Activated CD8-positive, alpha-beta memory T cell treated with anti-CD3 and anti-CD28 coated beads for 4 hours (primary cell): ENCODE measurements at places on chromosomes 5 and 9.

DNA sequence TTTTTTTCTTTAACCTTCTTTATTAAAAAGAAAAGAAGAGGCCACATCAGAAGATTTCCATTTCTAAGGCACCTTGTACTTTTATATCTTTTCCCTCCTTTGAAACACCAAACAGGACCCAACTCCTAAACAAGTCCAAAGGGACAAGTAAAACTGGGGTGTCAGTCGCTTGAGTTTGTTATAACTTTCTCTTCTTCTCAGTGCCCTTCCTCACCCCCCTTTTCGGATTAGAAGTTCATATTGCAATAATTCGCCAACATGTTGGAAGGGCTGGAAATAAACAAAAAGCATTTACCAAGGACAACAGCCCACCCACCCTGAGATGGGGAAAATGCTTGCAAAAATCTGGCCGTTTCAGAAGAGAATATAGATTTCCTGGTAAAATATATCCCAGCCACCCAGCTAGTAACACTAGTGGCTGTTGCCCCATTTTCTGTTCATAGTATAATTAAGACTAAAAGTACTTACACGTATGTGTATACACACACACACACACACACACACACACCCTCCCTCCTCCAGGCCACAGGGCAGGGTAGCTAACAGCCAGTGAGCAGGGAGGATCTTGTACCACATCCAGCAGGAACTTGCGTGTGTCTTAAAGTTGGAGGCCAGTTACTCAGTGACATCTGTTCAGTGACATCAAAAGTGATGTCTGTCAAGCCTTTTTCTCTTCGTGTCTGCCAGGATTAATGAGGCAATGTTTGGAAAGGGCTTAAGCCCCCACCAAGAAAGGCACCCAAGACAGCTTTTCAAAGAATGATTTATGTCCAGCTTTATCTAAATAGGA is 149.1 kb upstream of the KLF4 start:
- no peak for DNase-seq

DNA sequence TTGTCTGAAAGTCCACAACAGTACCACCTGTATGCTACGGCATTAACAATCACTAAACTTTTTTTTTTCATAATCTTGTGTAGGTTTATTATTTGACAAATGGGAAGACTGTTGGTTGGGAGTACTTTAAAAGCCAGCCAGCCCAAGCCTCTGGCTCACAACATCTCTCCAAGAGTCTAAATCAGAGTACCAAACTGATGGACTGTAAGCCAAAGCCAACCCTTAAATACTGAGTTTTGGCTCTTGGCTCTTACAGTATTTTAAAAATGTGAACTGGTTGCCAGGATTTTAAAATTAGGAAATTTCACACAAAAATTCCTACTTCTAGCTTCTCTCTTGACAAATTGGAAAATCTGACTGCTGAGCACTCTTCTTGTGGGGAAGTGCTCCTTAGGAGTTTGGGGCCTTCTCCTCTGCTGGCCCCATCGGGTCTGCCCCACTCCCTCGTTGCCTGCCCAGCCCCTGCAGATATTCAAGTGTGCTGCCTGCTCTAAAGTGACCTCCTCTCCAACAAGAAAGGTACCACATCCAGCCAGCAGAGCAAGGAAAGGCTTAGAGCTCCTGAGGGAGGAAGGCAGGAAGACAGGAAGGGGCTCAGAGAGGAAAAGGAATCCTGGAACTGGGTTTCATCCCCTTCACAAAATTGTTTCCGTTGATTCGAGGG is 21.8 kb upstream of the TMOD1 start:
- DNase-seq: no peak

DNA sequence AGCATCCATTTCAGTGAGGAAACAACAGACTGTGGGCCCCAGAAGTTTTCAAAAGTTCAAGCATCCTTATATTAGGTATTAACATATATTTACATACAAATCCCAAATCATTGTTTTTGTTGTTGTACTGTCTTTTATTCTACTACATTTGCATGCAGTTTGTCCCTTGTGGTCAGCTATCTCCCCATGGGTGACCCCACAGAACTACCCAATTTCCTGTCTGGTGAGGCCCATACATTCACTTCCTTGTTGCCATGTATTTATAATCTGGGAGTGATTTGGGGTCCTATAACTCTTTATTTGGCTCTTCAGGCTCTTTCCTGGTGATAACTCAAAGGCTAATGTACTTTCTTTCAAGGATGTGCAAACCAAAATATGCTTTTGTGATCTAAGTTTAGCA is 3.3 kb upstream of the CD180 start:
- no peak for DNase-seq

- no peak for DNase-seq
These were observed 1894.7 kb downstream of the MAT2B start for GRCh38 chr5:165400086-165400485.

- DNase-seq: no peak
These were observed 24.8 kb downstream of the CCNJL start for GRCh38 chr5:160287378-160288051.
